Stimulated activated CD8-positive, alpha-beta memory T cell treated with anti-CD3 and anti-CD28 coated beads, Interleukin-7, amount 100 ng/mL, for 1 hour (primary cell): ENCODE measurements at places on chromosomes 4 and X.

DNA sequence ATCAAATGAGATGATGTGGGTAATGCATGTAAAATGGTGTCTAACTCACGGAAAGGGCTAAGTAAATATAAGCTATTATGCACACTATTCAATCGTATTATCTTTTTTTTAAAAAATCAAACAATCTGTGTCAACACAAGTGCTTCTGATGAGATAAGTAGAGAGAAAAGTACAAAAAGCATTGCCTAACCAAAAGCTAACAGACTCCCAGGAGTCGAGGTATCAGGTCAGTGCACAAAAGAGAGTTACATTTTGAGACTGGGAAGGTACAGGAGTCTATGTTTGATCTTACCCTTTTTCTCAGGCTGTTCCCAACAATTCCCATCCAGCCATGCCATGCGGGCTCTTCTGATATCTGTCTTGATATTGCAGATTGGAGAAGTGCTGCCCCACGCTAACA is 203.3 kb upstream of the ZIC3 start:
- no peak for DNase-seq

GRCh38 chrX:21816136-21816535 is 23.3 kb upstream of the MBTPS2 start:
- no peak for DNase-seq

GRCh38 chrX:108216919-108217571 is 125.5 kb downstream of the ATG4A start:
- no peak for DNase-seq

GRCh38 chr4:55636656-55636999 is 530 bp upstream of the NMU start:
- DNase-seq = no peak

DNA sequence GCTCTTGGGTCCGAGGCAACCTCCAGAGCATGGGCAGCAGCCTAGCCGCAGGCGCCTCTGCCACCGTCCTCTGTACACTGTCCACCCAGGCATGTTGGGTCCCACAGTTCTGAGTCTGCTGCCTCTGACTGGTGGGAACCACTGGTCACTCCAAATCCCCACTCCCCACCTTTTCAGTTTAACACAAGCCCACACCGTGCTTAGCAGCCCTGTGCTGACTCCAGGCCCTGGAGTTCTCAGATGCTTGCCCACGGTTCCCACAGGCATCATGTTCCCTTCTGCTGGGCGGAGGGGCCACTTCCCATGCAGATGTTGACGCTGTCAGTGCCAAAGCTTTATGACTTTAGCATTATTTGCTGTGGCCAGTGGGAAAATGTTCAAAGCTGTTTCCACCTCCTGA is 104.5 kb downstream of the SCD5 start:
- DNase-seq = no peak

GRCh38 chr4:108130955-108131354 is 37.8 kb downstream of the LEF1 start:
- DNase-seq = no peak

DNA sequence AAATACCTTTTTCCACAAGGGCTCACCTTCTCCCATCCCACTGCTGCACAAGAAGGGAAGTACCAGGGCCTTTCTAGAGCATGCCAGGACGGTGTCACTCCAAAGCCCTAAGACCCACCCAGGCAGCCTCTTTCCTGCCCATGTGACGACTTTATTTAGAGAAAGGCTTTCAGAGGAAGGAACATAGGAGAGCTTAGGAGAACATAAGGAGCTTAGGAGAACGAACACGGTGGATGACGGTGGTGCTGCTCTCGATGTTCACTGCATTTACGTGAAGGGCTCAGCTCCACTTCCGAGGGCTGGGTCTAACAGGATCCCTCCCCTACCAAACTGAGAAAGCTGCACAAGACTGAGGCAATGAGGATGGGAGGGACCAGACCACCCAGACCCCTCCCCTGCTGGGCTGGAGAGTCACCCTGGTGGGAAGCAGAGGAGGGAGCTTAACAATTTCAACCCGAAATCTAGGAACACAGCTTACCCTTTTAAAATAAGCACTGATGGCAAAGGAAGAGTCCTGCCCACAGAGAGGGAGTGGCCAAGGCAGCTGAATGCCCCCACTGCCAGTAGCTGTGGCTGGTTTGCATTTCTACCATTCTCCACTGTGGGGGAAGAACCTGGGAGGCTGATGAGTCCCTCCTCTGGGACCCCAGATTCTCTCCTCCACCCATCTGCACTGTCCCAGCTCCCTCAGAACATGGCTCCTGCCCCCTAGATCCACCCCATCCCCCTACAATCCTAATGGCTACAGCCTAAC is 29.8 kb downstream of the ZFYVE28 start:
- DNase-seq = no peak

GRCh38 chrX:2584251-2585157 is 83.7 kb upstream of the DHRSX start:
- DNase-seq = no peak

DNA sequence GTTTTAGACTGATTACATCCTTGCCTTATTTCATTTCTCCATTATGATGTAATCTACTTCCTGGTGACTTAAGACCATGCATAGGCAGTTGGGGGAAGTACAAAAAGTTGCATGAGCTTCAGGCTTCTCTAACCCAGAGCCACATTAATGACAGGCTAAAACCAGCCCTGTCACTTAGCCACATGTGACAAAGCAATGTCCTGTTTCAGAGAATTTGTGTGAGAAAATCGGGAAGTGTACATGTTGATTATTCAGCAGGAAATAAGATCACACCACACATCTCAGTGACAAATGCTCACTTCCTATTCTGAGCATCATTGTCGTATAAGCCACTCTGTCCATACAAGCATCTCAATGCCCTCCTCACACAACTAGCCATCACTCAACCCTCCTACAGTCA is 98.5 kb upstream of the MAGEB16 start:
- no peak for DNase-seq
